RPMI7951 (cell line): ENCODE measurements at places on chromosomes 3 and 15. TPM values are rescaled to one million over a fixed set of nuclear protein-coding genes. Genes with fewer than 3 reads are reported as not detected.

DNA sequence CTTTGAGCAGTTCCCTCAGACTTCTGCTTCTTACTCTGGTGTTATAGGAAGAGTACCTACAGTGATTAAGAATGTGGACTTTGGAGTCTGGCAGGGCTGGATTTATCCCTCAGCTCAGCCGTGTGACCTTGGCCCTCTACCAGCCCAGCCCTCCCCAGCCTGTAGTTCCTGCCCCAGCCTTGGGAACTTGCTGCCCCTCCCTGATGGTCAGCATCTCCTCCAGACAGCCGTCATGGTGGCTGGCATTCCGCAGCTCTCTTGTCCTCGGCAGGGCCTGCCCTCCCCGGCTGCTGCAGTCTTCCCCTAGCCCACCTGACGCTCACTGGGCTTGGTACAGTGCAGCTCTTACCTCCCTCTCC lies 21.9 kb upstream of the CPNE9 start:
- DNase-seq: no peak

DNA sequence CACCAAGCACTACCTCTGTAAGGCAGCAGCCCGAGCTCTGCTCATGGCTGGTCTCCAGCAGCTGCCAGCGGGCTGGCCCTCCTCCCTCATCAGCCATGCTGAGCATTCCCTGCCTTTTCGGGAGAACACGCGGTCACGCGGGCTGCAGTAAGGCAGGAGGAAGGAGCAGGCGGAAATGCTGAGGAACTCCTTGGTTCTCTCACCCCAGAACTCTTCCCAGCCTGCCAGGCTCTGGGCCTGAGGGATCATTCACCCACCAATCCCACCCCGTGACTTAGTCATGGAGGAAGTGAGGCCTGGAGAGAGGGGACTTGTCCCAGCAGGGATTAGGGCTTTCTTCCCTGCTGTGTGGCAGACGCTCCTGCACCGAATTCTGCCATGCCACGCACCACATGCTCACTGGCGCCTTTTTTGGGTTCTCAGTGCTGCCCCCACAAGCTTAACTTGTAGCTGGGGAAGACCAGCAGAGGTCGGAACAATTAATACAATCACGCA lies 42.9 kb upstream of the RPL32 start:
- DNase-seq: peak; percentile 27

CCDC54 gene
- total RNA-seq: not detected in 2 replicates

DNA sequence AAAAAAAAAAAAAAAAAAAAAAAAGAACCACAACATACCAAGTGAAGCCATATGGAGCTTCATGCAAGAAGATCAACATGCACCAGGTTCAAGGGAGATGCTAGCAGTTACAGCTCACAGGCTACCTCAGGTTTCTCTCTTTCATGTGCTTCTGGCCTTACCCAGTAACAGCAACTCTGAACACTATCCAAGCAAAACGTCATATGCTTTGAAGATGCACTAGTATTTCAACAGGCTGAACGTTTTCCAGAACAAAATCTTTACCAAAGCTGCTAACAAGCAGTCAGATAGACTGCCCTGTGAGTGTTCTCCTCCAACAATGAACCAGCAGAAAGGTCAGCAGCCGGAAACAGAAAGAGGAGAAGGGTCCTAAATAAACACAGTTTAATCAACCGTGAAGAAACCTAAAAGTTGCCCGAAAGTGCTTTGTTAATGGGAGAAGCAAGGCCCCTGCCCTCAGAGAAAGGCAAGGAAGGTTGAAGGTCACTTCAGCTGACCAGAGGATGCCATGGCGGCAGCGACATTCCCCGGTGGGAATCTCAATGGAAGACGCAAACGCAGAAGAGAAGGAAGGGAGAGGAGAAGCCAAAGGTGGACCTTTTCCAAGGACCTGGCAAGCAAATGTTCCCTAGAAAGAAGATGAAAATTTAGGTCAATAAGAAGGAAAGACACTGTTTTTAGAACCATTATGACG lies 80.1 kb downstream of the CCNL1 start:
- no peak for DNase-seq

ATP6V1A gene
- 65.1 and 75.0 TPM in 2 replicates for total RNA-seq

GRCh38 chr3:42668793-42669217 lies 15.3 kb downstream of the ZBTB47 start:
- peak; percentile 66 for DNase-seq

GRCh38 chr15:38474155-38474757 lies 20.3 kb downstream of the FAM98B start:
- DNase-seq: peak; percentile 63

INSYN1 gene
- total RNA-seq: not detected in 2 replicates

DNA sequence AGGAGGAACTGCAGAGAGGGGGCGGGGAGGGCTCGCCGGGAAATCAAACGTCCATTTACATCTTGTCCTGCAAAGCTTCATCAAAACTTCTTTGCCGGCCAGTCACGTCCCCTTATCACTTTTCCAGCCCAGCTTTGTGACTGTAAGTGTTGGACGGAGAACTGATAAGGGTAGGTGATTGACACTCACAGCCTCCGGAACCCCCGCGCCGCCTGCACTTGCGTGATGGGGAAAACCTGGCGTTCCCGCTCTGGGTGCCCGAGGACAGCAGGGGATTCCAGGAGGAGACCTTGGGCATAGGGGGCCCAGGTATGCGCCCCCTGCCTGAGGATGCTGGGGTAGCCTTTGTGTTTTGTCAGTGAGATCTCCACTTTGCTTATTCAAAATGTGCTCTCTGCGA lies 72.8 kb upstream of the ANKRD34C start:
- DNase-seq: no peak

SLC27A2 gene
- total RNA-seq: 0.39 TPM in 1 of 2 replicates, not detected in the other

ANKUB1 gene
- 0.12 TPM in 1 of 2 replicates, not detected in the other for total RNA-seq

DNA sequence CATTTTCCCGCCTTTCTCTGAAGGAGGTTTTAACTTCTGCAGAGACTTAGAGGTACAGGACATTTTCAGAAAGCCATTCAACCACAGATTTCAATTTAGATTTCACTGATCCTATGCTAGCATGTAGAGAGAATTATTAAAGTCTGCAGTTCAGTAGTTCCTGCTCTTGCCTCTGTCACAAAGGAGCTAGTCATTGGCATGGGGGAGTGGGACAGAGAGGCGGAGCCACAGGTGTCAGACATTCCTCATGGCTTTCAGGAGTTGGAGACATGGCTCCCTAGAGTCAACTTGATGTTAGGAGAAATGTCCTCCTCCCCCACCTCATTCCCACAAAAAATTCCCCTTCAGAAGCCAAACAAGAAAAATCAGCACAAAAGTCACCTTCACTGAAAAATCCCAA lies 66.0 kb upstream of the SIAH2 start:
- no peak for DNase-seq

GRCh38 chr15:42010434-42010833 lies 10.4 kb downstream of the PLA2G4E start:
- peak; percentile 7 for DNase-seq

ISY1 gene
- total RNA-seq: 46.6 and 49.1 TPM in 2 replicates

GRCh38 chr3:38507120-38507519 lies 11.0 kb downstream of the EXOG start:
- DNase-seq: no peak

GRCh38 chr3:161890147-161890625 lies 393.6 kb downstream of the OTOL1 start:
- peak; percentile 81 for DNase-seq

NR2E3 gene
- not detected in 2 replicates for total RNA-seq

DNA sequence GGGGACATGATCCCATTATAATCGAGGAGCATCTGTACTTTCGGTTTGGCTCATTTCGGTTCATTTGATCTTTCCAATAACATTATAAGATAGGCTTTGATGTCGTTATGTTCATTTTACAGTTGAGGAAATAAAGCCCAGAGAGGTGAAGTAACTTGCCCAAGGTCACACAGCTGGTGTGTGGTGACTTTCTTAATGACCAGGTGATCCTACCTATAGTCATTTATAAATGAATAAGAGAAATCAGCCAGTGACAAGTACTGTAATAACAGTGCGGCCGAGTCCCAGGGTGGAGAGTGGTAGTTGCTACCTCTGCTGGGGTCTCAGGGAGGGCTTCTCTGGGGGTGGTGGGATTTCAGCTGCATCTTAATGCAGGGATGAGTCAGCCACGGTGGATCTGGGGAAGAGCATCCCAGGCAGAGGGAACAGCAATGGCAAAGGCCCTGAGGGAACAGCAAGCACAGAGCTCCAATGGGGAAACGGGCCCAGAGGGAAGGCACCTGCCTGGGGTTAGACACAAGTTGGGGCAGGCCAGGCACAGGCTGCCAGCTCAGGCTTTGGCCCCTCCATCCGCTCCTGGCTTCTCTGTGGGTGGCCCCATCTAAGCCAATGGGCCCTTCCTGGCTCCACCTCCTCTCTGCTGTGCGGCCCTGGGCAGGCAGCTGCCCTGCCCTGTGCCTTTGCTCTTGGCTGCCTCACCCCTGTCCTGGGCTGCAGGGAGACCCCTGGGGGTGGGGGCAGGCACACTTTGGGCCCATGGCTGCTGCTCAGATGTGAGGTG lies 1.1 kb upstream of the FBLN2 start:
- DNase-seq: no peak

- DNase-seq: no peak
These were observed 60.7 kb downstream of the EXOG start for GRCh38 chr3:38556640-38557358.

DNA sequence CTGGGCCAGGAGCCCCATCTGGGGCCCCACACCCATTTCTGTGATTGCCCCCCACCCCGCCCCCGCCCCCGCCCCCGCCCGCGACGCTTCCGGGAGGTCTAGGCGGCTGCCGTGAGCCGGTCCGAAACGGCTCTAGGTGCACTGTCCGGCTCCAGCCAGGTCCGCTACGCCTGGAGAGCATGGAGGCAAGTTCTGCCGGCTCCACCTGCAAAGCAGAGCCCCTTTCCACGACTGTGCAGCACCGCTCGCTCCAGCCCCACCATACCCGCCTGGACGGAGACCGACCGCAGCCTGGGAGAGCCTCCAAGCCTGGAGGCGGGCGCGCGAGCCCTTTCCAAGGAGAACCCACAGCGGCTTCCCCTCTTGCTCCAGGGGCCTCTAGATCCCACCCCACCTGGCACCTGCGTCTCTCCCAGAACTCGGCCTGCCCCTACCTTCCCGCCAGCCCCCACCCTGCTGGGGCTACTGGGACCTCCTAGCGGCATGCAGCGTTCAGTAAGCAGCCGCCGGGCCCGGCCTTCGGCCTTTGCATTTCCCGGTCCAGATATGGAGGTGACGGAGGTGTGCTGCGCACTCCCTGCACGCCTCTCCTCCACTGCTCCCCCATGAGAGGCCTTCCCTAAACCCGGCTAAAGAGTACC lies 66.2 kb downstream of the KLF13 start:
- no peak for DNase-seq

SMCO1 gene
- total RNA-seq: not detected in 2 replicates

TRAIP gene
- total RNA-seq: 13.5 and 15.0 TPM in 2 replicates

DNA sequence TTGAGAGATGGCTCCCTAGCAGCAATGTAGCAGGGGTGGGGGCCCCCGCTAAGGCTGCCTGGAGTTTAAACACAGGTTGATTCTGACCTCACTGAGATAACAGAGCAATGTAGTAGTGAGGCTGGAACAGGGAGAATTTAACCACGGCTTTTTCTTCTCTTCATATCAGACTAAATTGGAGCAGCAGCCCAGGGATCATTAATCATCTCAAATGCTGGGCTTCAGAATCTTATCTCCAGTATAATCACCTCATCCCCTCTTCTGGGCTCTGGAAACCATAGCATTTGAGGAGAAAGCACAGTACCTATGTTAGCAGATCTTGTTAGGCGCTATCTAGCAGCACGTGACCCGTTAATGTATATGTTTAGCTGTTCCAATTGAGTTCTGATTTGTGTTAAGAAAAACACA lies 25.4 kb upstream of the DET1 start:
- no peak for DNase-seq

SERPINI1 gene
- total RNA-seq: 1.9 TPM in 2 replicates

DNA sequence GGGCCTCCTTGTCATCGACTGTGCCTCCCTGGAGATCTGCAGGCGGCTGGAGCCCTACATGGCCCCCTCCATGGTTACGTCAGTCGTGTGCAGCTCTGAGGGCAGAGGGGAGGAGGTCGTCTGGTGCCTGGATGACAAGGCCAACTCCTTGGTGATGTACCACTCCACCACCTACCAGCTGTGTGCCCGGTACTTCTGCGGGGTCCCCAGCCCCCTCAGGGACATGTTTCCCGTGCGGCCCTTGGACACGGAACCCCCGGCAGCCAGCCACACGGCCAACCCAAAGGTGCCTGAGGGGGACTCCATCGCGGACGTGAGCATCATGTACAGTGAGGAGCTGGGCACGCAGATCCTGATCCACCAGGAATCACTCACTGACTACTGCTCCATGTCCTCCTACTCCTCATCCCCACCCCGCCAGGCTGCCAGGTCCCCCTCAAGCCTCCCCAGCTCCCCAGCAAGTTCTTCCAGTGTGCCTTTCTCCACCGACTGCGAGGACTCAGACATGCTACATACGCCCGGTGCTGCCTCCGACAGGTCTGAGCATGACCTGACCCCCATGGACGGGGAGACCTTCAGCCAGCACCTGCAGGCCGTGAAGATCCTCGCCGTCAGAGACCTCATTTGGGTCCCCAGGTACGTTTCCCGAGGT lies 146.5 kb downstream of the LRRK1 start:
- DNase-seq: no peak

DNA sequence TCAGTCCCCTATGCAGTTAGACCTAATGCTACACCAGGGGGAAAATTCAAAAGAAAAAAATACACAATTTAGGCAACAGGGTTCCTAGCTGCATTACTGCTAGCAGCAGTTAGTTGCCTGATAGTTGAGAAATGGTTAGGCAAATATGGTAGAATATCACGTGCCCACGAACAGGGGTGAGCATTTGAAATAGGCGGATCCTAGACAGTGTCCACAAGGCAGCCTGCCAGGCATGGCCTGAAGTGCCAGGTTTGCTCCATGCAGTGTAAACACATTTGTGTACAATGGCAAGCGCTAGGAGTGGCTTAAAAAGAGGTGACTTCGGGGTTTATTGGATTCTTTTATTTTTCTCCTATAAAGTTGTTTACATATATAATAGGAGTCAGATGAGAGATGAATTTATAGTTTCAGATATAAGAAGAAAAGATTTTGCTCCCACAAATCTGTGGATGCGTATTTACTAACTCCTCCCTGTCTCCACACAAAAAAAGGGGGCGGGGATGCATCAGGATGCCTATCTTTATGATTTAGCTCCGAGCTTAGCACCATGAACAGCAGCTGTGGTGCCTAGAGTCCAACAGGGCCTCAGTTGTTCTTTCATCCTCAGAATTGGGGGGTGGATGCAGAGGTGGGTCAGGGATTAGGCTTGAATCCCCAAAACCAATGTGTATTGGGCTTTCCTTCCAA lies 3.9 kb upstream of the TGM4 start:
- DNase-seq: no peak

GRCh38 chr3:179760944-179761343 lies 108.1 kb downstream of the USP13 start:
- peak; percentile 86 for DNase-seq
